Fibroblast of skin of scalp (primary cell): ENCODE measurements at places on chromosomes 5 and 9.

- peak; percentile 53 for DNase-seq
Observed at GRCh38 chr5:169331292-169331852, 30.4 kb upstream of the SLIT3 start.

GRCh38 chr9:22114956-22115355 is 105.9 kb upstream of the CDKN2B start:
- DNase-seq = peak; percentile 85

DNA sequence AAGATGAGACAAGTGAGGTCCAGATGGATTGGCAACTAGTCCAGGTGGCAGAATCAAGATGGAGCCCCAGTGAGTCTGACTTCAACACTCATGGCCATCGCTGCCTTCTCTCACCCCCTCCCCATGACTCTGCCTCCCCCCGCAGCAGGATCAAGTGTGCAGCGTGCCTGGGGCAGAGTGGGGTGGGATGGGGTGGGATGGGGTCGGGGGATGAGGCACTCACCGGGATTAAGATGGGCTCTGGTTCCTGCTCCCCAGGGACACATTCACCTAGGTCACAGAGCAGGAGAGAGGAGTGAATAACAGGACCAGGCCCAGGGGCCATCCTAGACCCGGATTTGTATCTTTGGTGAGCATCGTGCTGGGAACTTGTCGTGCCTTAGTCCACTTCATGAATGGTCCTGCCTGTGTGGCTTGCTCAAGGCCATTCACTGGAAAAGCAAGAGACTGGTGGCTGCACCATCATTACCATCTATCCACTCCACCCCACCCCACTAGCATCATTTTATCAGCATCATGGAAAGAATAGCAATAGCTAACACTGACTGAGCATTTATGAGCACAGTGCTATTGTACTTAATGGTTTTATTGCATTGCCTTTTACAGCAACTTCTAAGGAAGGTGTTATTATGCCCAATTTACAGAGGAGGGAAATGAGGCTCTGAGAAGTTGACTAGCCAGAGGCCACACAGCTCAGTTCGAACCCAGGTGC is 8.5 kb downstream of the AMBP start:
- DNase-seq = no peak

- DNase-seq = no peak
Observed at GRCh38 chr9:92223758-92224157, 69.7 kb downstream of the IARS1 start.

DNA sequence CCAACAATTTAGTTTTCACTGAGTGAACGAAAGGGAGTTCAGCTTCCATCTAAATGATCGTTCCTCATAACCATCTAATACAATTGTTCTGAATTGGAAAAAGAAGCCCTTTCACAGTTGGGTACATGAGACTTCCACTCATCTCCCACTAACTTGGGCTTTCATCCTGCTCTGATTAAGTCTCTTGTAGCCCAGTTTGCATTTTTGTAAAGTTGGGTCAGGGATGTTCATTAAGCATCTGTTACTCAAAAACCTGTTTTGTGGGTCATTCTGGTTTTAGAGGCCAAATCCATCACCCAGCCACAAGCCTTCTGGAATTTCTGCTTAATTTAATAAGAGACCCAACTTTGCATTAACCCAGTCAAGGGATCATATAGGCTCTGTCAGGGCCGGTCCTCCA is 385.3 kb downstream of the BNC2 start:
- no peak for DNase-seq

GRCh38 chr5:62283861-62284260 is 22.1 kb upstream of the KIF2A start:
- DNase-seq = no peak

GRCh38 chr9:127887792-127888191 is 10.3 kb upstream of the AK1 start:
- no peak for DNase-seq

- no peak for DNase-seq
Observed at GRCh38 chr5:59327191-59327980, 566.1 kb downstream of the PDE4D start.

- no peak for DNase-seq
Observed at GRCh38 chr9:113475992-113476391, 12.5 kb downstream of the RGS3 start.

DNA sequence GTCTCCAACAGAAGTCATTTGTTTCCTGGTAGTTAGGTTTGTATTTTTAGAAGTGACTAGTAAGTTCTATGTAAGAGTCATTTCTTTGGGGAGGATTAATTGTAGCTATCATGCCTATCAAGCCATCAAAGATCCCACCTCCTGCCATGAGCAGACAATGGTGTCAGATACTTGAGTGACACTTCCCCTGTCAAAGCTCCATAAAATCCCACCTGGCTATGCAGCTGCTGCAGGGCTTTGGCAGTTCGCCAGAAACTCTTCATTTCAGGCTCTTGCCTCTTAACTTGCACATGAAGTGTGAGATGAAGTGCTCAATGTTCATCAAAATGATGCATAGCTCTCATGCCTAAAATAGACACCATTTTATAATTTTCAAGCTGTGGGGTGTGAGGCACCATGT is 312.1 kb downstream of the CDH12 start:
- no peak for DNase-seq

DNA sequence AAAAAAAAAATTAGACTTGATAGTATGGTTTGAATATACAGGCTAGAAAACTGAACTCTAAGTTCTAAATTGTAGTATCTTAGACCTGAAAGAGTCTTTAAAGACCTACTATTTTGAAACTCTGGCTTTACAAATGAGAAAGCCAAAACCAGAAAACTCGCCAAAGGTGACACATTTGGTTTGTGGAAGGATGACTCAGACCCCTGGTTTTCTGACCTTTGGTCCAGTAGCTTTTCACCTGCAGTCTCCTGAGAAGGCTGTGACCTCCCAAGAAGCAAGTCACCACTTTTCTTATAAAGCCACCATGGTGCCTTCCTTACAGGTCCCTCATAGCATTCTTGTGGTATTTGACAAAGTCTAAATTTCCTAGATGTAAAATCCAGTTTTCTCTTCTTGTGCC is 102.1 kb upstream of the CEP78 start:
- DNase-seq = no peak

DNA sequence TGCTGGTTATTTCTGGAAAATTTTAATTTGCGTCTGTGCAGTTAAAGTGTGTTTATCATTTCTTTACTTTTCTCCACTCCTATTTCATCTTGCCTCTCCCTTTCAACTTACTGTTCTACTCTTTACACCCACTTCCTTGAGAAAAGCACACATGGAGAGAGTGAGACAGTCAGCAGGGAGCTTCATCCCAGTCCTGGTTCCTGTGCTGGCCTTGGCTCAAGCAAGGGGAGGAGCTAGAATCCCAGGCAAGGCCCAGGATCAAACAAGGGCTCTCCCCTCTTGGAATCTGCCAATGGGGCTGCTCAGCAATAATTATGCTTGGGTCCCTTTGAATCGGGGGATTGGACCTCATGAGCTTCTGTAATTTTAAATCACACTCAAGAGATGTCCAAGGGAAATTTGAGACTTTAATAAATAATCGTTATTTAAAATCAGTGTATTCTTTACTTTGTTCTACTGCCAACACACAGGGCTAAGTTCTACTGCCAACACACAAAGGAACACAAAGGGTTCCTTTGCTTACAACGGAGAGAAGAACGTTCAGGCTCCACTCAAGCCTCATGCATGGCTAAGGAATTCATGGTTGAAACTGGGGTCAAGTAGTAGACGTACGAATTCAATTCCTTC is 439.3 kb upstream of the DAB2 start:
- DNase-seq = no peak

- peak; percentile 39 for DNase-seq
Observed at GRCh38 chr9:3868012-3868411, 342.2 kb upstream of the RFX3 start.

DNA sequence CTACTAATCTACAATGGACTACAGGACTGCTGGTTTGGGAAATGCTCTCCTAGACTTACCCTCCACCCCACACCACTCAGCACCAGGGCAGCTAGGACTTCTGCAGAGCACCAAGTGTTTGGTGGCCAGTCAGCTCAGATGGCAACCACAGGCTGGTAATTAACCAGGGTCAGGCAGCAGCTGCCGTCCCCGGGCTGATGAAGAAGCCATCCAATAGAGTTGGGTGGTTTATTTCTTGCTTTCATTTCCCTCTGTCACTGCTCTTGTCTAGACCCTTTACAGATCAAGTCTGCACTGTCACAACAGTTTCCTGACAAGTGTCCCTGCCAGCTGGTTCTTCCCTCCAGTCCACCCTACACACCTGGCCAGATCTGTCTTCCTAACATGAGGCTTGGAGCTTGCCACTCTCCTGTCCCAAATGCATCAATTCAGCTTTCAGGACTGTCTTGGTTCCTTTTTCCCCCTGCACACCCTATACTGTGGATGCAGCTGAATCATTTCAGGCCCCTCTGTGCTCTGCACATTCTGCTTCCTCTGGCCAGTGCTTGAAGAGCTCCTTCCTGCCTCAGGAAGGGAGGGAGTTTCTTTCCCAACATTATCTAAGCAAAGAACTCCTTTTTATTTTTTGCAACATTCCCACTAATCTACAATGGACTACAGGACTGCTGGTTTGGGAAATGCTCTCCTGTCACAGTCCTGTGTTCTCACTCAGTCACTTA is 30.2 kb upstream of the HSPA9 start:
- DNase-seq = no peak

DNA sequence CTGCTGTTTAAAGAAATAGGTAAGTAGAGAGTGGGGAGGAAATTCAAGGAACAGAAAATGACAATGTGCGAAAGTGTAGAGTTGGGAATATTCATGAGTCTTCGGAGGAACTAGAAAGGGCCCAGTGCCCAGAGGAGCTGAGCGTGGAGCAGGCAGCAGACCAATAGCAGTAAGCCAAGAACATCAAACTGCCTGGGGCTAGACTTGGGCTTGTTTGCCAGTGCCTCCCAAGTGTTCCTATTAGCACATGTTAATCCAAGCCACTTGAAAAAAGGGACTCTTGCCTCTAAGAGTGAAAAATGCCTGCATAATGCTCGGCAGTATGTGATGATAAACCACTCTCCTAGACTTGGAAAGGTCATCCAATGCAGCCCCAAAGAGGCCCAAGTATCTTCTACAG is 1.2 kb upstream of the TAL2 start:
- DNase-seq = no peak

- DNase-seq = no peak
Observed at GRCh38 chr5:153447534-153447933, 42.9 kb upstream of the GRIA1 start.
